ENCODE measurements at places on chromosomes 16 and 17.

GRCh38 chr16:46807336-46807735 lies 23.6 kb downstream of the C16orf87 start:
- DNase-seq, result no peak

DNA sequence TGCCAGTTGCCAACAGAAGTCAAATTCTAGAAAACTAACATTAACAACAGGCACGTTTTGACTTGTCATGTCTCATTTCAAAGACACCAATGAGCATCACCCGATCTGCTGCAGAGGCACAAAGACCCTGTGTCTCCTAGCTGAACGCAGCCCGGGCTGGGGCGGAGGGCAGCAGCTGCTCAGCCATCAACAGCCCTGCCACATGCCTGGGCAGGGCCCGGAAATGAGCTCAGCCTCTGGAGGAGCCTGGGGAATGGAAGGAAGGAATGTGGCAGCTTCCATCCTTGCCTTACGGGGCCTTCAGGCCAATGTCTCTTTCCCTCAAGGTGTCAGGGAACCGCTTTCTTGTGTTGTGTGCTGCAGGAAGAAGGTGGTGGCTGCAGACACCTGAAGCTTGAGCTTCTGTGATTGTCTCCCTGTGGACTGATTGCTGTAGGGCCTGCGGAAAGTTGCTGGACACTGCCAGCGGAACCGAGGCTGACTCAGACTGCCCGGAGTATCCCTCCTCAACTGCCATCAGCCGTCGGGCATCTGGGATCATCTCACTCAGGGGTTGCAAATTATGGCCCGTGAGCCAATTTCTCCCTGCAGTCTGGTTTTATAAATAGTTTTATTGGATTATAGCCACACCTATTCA lies 7.3 kb downstream of the CDH13 start:
- DNase-seq, result no peak

DNA sequence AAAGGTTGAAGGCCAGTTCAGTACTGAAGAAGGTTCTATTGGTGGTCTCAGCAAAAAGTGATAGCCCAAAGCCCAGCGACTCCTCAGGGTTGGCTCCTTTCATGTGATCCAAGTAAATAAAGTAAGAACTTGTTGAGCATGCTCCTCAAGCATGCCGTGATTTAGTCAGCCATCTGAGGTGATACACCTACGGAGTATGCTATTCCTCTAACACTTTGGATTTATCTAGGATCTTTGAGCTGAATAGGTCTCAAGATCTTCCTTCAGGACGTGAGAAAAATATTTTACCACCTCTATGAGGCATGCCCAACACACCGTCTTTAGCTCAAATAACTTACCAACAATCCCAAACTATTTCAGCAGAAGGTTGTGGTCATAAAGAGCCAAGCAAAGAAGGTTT lies 153.3 kb upstream of the CORO6 start:
- no peak for DNase-seq

- DNase-seq, result no peak
Measured at GRCh38 chr16:89022051-89022836, 45.2 kb upstream of the CBFA2T3 start.
